ENCODE measurements at places on chromosomes 4 and X.

DNA sequence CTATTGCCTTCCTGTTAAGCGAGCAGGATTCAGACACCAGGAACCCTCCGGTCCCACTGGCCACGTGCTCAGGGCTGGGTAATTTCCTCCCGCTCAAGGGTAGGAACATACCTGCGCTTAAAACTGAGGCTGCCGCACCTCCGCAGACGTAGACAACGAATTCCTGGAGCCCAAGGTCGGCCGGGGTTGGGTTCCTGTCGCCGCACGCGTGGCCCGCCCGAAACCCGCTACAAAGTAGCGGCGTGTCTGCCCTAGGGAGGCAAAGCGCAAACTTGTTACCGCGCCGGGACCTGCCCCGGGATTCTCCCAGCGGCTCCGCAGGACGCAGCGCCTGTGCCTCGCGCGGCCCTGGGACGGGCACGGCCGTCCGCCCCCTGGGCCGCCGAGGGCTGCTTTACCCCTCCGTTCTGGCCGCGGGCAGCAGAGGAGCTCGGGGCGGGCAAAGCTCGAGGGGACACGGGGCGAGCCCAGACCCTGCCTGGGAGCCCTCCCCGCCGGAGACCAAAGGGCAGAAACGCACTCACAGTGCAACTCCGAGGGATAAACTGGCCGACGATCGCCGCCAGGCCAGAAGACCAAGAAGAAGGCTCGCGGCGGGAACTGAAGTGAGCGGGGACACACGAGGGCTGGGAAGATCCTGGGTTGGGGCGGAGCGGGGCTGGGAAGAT lies at the start of gene ERVMER34-1:
ERVMER34-1 (minus strand) TSS at position 607 of the 668 bp plus-strand sequence. CDS start 5,905 bp downstream, outside the sequence.
- DNase-seq = no peak

DNA sequence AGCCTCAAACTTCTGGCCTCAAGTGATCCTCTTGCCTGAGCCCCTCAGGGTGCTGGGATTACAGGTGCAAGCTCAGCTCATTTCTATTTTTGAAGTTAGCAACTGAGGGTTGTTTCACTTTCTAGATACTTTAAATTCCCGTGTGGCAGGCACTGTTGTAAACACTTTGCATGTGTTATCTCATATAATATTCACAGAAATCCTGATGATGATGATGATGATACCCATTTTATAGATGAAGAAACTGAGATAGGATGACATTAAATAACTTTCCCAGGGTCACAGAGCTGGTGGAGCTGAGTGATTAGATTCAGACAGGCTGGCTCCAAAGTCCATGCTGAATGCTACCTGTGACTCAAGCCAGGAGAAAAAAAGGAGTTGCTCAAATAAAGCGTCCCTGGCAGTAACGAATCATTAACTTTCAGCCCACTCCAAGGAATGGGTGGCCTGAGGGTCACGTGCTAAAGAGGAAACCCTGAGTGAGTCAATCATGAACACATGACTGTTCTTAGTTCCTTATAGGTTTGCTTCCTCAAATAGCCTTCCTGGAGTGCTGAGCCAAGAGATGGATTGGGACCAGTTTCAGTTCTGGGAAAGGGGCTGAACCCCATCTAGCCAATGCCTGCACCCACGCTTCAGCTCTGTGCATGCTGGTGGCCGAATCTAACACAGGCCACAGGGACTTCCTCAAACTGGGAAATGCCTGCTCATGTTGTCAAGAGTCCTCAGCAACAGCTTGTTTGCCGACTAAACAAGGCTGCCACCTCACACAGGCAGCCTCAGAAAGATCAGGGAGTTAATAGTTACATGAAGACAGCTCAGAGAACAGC lies 52.8 kb downstream of the RBM47 start:
- no peak for DNase-seq

GRCh38 chr4:185644408-185644807 lies 109.1 kb upstream of the PDLIM3 start:
- no peak for DNase-seq

DNA sequence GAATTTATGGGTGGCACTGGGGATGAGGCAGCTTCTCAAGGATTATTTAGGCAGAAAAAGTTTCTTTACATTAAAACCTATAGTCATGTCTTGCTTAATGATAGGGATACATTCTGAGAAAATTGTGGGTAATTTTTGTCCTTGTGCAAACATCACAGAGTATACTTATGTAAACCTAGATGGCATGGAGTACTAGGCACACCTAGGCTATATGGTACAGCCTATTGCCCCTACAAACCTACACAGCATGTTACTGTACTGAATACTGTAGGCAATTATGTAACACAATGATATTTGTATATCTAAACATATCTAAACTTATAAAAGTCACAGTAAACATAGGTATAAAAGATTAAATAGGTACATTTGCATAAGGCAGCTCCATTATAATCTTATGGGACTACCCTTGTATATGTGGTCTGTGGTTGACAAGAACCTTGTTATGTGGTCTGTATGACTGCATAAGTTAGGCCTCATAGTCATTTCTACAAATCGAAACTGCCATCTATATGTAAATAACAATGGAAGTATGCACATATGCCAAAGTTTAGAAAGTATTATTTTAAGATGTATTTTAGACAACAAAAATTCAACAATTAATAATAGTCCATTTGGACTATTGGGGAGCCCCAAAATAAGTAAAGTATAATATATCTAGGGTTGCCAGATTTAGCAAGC lies 87.3 kb downstream of the CFAP299 start:
- no peak for DNase-seq

DNA sequence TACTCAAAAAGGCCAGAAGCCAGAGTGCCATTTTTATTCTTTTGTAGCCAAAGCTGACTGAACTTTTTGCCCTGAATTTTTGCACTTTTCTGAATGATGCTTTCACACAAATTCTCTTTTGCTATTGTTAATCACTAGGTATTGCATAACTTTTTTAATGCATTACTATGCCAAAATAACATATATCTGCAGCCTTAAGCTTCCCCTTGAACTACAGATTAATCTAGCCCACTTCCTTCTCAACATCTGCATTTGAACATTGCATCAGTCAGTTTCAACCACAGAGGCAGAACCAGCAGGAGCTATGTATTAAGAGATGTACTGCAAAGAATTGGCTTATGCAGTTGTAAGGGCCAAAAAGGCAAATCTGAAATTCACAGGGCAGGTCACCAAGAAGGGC lies 197.6 kb upstream of the GYPA start:
- no peak for DNase-seq

GRCh38 chrX:134174859-134175258 lies 62.1 kb upstream of the CCDC160 start:
- DNase-seq = no peak

GRCh38 chr4:111108153-111108552 lies 485.3 kb upstream of the PITX2 start:
- DNase-seq = no peak

GRCh38 chr4:138967313-138967712 lies 48.3 kb upstream of the NOCT start:
- DNase-seq = no peak

DNA sequence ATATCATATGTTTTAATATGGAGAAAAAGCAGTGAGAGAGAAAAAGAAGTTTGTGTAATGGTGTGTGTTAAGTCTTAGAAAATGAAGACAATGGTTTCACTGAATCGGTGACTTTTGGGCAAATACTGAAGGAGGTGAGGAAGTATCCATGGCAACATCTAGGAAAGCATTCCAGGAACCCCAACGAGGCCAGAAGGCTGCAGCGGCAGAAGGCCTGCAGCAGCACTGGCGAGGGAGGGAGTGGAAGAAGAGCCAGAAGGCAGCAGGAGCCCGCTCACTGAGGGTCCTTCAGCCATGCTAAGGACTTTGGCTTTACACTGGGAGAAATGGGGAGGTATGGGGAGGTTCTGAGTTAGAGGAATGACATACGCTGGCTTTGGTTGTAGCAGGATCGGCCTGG lies 26.8 kb downstream of the COQ2 start:
- DNase-seq = no peak
